ENCODE measurements at places on chromosomes 13 and 19.
A peak's percentile ranks its signal among the peaks of the same experiment; 100 is the strongest.

DNA sequence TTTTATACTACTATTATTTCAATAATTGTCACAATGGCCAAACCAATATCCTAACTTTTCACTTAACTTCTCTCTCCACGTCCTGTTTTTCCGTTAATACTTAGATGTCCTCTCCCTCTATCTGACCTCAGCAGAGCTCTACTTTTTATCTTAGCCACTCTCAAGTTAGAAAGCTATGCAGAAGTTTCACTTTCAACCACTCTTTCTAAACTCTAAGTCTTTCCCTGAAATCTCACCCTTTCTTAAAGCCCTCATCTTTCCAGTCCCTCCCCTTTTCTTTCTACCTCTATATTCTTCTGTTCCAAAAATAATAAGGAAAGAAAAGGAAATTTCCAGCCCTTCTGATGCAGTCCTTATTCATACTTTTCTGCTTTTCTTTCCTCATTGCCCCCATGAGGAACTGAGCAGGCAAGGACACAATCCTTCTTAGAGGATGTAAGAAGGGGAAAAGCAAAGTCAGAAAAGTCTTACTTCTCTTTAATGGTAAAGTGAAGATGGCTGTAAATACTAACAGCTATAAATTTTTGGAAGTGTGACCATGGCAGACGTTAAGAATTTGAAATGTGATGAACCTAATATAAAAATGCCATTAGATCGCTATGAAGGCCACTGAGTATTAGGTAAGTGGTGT lies 23.0 kb downstream of the FAM216B start:
- no peak for DNase-seq

- DNase-seq: no peak
Measured at GRCh38 chr19:2429917-2430535, 2.6 kb upstream of the TIMM13 start.

- DNase-seq: no peak
Measured at GRCh38 chr13:39855236-39855635, 199.8 kb downstream of the COG6 start.

- no peak for DNase-seq
Measured at GRCh38 chr19:9839415-9839814, 4.3 kb downstream of the PIN1 start.

DNA sequence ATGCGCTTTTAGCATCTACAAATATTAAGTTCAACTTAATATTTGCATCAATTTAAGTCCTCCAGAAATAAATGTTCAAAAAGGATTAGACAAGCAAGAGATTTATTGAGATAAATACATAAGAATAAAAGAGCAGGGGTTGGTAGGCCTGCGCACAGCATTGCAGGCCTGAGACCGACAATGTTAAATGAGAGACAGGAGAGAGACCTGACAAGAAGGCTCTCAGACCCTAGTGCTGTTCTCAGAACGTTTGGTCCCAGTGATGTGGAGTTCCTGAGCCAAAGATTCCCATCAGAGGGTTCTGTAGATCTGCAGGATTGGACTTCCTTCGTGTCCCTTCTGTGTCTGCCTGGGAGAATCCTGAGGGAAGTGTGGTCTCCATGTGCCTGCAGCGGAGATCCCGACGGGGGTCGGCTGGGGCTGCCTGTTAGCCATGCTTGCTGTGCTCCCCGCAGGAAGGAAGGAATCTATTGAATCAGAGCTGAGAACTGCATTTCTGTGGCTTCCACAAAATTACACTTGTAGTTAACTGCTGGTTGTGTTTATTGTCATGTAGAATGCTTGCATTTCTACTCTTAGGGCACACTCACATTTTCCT lies 369.9 kb upstream of the SLC10A2 start:
- DNase-seq: no peak

DNA sequence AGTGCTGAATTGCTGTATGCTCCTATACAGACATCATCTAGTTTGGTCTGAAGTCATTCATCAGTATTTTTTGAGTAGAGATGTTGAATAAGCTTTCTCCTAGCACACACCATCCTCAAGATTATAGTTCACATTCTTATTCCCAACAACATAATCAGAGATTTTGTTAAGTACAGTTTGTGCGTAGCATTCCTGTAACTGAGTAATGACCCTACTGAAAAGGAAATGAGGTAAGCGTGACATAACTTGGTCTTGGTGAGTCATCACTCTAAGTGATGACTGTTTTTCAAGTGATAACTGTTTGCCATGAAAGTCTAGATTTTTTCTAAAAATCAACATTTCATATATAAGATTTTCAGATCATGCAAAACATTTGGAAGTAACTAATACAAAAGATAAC lies 18.5 kb upstream of the FAM216B start:
- DNase-seq: no peak

GRCh38 chr19:17775245-17775927 lies 19.6 kb upstream of the B3GNT3 start:
- peak; percentile 62 for DNase-seq

GRCh38 chr13:112062072-112062567 lies 4.8 kb upstream of the SOX1 start:
- no peak for DNase-seq

DNA sequence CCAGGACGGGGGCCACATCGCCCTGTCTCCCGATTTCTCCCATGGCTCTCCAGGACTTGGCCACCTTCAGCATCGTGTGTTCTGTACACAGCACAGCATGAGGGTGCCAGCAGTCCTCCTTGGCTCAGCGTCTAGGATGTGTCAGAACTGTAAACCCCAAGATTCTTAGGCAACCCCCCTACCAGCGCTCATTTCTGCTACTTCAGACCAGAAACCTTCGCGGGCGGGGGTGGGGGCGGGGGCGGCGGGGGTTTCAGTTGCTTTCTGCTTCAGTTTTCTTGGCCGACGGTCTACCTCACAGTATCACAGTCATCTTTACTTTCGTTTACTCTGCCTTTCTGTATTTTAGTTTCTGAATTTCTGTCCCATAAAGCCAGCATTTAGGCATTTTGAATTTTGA lies 82.4 kb downstream of the GGACT start:
- peak; percentile 66 for DNase-seq

DNA sequence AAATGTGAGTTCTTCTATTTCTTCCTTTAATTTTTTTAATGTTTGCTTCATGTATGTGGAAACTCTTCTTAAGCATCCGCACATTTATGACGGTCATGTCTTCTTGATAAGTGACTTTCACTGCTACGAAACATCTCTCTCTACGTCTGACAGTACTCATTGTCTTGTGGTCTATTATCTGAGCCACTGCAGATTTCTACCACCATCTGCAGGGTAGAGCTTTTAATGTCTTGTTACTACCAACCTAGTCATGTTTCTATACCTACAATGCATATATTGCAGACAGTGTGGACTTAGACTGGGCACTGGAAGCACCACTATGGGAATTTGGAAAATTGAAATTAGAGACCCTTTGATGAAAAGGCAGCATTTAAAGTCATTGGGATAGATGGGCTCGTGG lies 75.4 kb upstream of the ARHGEF7 start:
- no peak for DNase-seq

DNA sequence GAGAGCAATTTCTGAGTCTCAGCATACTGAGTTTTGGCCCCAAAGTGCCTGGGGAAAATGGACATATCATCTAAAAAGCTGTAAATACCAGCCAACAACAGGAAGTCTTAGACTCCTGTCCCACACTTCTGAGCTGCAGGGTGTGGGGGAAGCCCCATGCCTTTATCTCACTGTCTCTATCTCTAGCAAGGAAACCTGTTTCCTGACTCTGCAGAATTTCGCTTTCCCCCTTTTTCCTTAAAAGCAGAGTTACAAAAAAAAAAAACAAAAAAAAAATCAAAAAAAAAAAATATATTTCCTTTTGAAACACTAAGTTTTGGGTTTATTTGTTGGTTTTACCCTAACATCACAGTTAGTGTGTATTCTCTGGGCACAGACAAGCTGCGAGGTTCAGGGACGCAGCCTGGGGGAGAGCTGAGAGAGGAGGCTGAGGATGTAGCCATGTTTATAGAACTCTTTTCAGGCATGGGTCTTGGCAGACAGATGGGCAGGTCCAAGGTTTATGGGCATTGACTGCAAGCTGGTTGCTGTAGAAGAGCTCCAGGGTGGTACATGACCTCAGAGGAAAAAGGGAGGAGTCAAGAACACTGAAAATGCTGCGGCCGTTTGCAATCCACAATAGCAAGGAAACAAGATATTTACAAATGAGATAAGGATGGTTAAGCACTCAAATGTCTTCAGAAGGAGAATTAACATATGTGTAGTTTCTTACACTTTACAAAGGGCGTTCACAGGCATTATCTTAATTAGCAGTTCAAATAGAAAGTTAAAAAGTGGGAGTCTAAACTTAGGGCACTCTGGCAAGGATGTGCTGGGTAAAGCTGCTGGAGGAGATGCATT lies 4.9 kb downstream of the MBNL2 start:
- peak; percentile 52 for DNase-seq

DNA sequence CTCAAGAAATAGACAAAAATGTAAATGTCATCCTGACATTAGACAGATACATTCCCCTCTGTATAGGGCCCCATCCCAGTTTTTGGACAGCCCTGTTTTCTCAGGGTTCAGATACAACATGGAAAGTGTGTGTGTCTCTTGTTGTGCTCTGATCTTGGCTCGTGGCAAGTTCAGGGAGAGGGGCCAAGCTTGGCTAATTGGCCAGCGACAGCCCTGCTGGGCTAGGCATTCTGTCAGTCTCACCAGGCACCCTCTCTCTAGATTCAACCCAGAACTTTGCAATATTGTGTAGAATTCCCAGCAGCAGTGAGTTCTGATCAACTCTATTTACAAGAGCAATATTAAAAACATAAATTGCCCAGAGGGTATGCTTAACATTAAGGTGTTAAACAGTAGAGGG lies 30.1 kb downstream of the MTUS2 start:
- DNase-seq: no peak

DNA sequence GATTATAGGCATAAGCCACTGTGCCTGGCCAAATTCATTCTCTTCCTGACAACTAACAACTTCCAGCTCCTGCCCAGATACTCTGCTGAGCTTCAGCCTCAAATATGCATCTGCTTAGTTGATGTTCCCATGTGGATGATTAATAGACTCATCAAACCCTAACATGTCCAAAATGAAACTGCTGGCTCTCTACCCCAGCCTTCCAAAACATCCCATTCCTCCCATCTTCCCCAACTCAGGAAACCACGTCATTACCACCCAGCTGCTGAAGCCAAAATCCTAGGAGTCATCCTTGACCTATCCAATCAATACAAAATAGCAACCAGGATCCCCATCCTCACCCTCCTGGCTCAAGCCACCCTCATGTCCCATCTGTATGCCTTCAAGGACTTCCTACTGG lies 20.9 kb downstream of the POU2F2 start:
- no peak for DNase-seq

DNA sequence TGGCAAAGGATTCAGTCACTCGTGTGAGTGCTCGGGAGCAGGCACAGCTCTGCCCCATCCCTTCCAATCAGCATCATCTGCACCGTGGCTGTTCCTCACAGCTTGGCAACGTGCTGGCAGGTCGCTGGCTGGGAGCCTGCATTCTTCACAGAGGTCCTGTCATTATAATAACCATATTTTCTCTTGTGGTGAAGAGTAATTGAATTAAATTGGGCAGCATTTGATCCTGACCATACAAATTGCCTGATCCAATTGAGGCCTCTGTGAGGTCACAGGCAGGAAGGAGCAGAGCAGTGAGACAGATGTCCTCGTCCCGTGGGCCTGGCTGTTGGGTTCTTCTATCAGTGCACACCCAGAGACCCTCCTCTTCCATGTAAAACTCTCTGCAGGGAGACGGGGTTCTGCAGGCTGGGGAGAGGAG lies 407.8 kb downstream of the COG6 start:
- no peak for DNase-seq

- DNase-seq: no peak
Measured at GRCh38 chr13:44726778-44727177, 150.6 kb upstream of the TSC22D1 start.

DNA sequence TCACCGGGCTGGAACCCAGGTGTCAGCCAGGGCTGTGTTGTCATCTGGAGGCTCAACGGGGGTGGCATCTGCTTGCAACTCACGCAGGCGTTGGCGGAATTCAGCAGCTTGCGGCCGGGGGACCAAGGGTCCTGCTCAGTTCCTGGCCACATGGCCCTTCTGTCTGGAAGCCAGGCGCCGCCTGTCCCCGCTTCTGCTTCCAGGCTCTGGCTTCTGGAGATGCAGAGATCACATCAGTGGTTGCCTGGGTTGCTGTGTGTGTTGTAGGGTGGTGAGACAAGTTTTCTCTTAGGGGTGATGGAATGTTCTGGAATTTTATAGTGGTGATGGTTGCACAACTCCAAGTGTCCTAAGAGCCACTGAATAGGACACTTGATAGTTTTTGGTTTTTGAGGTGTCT lies 5.0 kb downstream of the ADAT3 start:
- DNase-seq: no peak

- DNase-seq: no peak
Measured at GRCh38 chr13:59416561-59416960, 747.2 kb downstream of the DIAPH3 start.

DNA sequence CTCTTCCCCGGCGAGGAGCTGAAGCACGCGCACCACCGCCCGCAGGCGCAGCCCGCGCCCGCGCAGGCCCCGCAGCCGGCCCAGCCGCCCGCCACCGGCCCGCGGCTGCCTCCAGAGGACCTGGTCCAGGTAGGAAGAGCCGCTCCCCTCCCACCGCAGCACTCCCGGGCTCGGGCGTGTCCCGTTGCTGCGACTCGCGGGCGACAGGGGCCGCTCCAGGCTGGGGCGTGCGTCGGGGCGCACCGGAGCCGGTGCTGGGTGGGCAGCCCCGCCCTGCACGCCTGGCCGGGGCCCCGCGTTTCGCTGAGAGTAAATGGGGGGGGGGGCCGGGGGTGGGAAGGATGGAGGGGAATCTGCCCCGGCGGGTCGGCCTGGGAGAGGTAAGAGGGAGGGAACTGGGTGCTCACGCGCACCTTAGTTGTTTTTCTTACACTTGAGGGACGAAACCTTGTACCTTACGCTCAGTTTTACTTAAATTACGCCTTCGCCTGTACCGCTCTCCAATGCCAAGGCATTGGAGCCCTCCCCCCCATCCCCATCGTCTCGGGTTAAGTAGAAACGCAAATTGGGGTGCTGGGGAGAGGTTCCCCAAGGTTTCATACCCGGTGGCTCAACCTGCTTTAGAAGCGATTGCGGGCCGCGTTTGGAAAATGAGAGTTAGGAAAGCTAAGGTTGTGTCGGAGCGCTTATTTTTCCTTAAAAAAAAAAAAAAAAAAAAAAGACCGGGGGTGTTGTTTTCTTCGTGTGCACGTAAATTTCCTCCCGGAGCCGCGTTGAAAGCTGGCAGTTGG lies 850 bp downstream of the KLF5 start:
- peak; percentile 51 for DNase-seq

GRCh38 chr13:113405481-113406300 lies 41.8 kb upstream of the GRTP1 start:
- no peak for DNase-seq

- DNase-seq: no peak
Measured at GRCh38 chr13:81275666-81276258, 934.8 kb upstream of the SPRY2 start.

DNA sequence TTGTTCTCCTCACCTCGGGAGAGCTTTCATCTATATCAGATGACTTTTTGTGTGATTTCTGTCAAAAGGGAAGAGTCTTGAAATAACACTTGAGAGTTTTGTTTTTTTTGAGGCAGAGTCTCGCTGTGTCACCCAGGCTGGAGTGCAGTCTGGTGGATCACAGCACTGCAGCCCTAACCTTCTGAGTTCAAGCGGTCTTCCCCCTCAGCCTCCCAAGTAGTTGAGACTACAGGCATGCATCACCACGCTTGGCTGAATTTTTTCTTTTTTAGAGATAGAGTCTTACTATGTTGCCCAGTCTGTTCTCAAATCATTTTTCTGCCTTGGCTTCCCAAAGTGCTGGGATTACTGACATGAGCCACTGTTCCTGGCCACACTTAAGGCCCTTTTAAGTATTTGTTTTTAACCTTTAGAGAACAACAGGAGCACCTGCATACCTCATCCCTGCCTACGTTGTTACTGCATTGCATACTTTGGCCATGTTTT lies 11.4 kb downstream of the NDFIP2 start:
- peak; percentile 61 for DNase-seq

Measured in activated CD4-positive, alpha-beta T cell treated with anti-CD3 and anti-CD28 coated beads for 48 hours (primary cell).